ENCODE measurements at places on chromosomes 6 and 20. TPM values are rescaled to one million over a fixed set of nuclear protein-coding genes. Genes with fewer than 3 reads are reported as not detected.

DNA sequence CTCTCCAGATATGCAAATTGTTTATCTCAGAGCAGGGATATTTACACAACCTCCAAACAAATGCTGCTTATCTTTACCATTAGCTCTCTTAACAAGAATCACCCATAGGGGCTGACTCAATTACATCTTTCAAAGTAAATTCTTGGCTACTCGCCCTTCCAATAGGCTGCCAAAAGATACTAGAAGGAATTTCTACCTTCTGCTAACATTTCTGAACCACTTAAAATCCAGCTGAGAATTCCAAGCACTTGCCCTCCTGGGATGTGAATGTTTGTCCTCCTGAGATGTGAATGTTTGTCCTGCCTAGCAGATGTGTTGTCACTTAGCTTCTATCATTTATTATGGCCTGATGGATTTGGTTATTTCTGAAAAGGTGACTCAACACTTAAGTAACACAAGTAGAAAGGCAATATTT is 388.0 kb downstream of the GJA1 start:
- DNase-seq = no peak

- no peak for DNase-seq
Observed at GRCh38 chr20:48861444-48861843, 33.6 kb upstream of the PREX1 start.

GRCh38 chr6:12160326-12160725 is 129.8 kb upstream of the EDN1 start:
- DNase-seq = peak; percentile 38

STX11 gene
- total RNA-seq = 1.1 TPM

DEF6 gene
- total RNA-seq = 17.8 TPM

VSX1 gene
- not detected for total RNA-seq

- DNase-seq = peak; percentile 61
Observed at GRCh38 chr20:17888044-17888443, 80.5 kb downstream of the SNX5 start.

FUT9 gene
- total RNA-seq = not detected

DNA sequence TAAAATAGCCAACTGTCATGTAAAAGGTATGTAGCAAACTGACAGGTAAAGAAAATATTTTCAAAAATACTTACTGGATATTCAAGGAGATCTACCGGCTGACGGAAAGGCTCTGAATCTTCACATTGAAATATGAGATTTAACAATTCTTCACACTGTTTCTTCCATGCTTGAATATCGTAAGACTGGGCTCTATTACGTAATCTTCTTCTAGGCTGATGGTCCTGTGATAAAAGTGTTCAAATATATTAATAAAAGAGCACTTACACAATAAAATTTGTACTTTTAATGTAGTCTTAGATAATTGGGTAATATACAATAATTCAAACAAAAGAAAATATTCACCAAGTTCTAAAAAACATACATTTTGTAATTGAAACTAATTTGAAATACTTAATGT is 87.4 kb downstream of the IRAK1BP1 start:
- DNase-seq = no peak

- no peak for DNase-seq
Observed at GRCh38 chr20:56588996-56589395, 40.1 kb upstream of the TFAP2C start.

GCLC gene
- total RNA-seq = 108 TPM

OTOR gene
- not detected for total RNA-seq

DNA sequence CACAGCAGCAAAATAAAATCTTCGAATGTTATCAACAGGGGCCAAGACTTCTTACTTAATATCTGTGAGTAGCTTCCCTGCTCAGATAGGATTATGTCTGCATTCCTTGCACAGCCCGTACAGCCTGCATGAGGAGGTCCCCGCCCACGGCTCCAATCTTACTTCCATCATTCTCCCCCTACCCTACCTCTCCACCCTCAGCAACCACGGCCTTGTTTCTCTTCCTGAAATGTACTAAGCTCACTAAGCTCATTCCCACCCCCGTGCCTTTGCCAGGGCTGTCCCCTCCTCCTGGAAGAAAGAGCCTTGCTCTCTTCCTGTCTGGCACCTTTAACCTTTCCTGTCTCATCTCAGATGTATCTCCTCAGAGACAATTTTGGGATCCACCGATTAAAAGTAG is 120.4 kb downstream of the BCAS1 start:
- no peak for DNase-seq

GRCh38 chr6:166499350-166500163 is 86.9 kb downstream of the RAMACL start:
- DNase-seq = no peak

- no peak for DNase-seq
Observed at GRCh38 chr6:34025112-34025807, 120.6 kb downstream of the GRM4 start.

PPP1R16B gene
- total RNA-seq = not detected

CCM2L gene
- not detected for total RNA-seq

DNA sequence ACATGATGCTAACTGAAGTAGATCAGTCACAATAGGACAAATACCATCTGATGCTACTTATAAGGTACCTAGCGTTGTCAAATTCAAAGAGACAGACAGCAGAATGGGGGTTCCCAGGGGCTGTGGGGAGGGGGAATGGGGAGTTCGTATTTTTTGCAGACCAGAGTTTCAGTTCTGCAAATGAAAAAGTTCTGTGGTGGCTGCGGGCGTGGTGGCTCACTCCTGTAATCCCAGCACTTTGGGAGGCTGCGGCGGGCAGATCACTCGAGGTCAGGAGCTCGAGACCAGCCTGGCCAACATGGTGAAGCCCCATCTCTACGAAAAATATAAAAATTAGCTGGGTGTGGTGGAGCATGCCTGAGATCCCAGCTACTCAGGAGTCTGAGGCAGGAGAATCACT is 68.1 kb downstream of the SLC22A23 start:
- no peak for DNase-seq

BHLHE23 gene
- not detected for total RNA-seq

DNA sequence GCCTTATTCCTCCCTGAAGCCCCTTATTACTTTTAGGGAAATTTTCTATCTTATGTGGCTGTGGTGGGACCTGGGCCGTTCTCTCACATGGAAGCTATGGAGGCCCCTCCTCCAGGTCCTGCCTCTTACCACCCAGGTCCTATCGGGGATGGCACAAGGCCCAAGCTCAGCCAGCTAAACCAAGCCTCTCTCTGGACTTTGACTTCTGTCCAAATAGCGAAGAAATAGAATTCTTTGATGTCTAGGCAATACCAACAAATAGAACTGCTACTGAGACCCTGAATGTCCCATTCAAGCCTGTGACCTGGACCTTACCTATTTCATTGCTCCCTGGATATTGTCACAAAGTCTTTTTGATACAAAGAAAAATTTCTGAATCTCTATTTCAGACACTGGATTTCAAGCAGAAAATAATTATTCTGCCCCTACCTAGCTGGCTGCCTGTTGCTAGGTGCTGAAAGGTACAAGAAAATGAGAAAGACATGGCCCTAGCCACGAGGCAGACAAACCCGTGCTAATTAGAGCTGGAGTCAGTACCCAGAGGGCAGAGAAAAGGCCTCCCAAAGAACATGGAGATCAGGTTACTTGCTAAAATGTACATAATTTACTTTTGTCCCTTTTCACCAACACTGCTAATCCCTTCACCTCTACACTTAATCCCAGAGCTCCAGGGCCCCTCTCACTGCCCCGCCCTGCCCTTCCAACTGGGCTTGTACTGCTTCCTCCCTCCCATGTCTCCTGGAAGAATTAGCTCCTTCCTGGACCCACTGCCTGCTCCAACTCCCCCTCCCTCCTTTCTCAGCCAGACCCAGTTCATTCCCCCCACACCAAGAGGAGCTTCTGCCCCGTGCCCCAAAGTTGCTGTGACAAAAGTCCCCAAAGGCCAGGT is 15.5 kb upstream of the NNAT start:
- DNase-seq = no peak

DNA sequence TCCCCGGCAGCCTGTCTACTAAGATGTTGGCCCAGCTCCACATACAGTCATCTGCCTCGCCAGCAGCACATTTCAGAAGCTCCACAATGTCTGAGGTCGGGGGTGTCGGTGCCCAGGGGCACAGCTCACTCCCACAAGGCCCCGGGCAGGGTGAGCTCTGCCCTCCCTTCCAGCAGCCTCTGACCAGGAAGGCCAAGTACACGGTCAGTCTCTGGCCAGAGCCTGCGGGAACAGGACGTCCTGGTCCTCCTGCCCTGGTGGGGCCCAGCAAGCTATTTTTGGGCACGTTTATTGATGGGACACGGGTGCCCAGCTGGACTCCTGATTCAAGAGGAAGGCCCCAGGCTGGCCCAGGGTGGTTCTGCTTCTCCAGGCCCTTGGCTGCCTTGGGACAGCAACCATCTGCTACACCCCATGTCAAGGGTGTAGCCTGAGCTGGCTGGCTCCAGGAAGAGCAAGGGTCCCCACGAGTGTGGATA is 114.9 kb upstream of the PTPN1 start:
- peak; percentile 60 for DNase-seq

SLC26A8 gene
- not detected for total RNA-seq

DNA sequence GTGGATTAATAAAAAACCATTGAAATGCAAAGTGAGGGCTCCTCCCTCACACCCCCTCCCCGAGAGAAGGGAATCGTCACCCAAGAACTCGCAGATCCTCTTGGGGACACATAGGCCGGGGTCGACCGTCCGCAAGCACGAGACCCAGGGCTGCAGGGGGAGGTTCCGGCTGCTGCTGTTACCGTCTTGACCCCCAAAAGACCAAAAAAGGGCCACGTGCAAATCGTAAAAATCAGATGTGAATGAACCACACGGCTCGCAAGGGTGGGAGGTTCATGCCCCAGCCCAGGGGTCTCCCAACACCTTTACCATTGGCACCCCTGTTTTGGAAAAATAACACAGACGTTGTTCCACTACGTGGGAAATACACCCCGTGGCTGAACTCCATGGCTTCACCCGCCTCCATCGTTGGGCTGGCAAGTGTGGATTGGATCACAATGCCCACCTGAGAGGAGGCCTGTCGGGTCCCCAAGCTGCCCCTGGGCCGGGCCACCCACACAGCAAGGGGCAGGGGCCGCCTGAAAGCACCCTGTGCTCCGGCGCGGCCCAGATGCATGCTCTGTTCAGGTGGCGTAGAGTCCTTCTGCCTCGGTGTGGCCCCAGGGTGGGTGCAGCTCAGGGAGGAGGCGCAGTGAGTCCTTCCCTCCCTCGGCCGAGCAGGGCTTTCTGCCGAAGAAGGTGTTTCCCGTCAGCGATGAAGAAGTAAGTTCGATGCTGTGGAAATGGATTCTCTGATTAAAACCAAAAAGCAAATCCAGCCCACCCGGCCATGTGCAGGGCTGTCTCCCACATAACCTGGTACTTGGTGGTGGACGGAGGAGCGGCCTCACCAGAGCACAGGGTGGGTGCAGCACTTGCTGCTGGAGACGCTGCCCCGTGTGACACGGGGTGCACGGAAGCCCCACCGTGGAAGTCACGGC is 85.0 kb downstream of the YTHDF1 start:
- no peak for DNase-seq

CNR1 gene
- not detected for total RNA-seq

DNA sequence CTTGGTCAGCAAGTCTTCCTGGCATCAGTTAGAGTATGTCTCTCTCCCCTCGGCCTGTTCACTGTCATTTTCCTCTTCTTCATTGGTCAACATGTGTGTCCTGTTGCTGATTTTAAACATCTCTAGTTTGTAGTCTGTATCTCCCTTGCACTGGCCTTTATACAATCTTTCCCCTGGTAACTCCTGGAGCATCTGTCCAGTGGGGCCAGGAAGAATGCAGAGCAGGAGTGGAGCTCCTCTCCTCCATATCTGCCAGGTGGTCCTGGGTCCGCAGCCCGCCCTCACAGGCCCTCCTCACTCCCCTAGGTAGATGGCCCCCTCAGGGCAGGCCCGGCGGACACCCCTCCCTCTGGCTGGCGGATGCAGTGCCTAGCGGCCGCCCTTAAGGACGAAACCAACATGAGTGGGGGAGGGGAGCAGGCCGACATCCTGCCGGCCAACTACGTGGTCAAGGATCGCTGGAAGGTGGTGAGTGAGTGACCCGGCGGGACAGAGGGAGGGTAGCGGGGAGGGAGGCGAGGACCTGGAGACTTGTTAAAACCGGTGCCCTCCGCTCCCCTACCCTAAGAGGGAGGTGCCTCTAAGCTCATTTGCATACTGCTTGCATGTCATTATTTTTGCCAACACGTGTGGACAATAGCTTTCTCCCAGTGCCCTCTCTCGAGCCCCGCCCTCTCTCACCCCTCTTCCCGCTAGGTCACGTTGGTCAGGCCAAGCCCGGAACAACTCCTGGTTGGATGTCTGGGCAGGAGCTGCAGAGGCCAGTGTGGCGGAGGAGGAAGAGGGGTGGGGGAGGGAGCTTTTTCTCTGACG is 3.2 kb downstream of the TTBK1 start:
- no peak for DNase-seq

BANF2 gene
- total RNA-seq = not detected

GRCh38 chr6:75167325-75167724 is 38.5 kb downstream of the COL12A1 start:
- DNase-seq = no peak

SIM1 gene
- not detected for total RNA-seq

- DNase-seq = no peak
Observed at GRCh38 chr6:38479331-38479730, 160.4 kb downstream of the BTBD9 start.

GRCh38 chr6:163099621-163100171 is 314.8 kb upstream of the QKI start:
- DNase-seq = no peak

GRCh38 chr20:32872266-32872665 is 13.5 kb downstream of the EFCAB8 start:
- DNase-seq = no peak

KIAA0408 gene
- total RNA-seq = not detected

BFSP1 gene
- total RNA-seq = 3.5 TPM

DNA sequence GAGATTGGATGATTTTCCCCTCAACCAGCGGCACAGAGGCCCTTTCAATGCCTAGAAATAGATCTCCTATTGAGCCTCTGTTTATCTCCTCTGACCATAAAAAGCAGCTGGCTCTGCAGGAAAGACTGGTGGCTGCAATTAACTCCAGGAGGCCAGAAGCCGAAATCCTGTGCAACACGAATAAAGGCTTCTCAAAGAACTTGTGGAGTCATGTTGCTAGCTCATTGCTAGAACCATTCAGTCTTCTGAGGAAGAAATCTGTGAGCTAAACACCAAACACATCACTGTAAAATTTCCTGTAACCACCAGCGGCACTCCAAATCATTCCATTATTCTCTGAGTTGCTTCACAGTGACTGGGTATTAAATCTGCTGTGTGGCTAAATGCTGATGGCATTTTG is 49.1 kb upstream of the TPD52L1 start:
- DNase-seq = no peak

GRCh38 chr6:72622094-72622940 is 453 bp downstream of the KCNQ5 start:
- DNase-seq = peak; percentile 54

DNA sequence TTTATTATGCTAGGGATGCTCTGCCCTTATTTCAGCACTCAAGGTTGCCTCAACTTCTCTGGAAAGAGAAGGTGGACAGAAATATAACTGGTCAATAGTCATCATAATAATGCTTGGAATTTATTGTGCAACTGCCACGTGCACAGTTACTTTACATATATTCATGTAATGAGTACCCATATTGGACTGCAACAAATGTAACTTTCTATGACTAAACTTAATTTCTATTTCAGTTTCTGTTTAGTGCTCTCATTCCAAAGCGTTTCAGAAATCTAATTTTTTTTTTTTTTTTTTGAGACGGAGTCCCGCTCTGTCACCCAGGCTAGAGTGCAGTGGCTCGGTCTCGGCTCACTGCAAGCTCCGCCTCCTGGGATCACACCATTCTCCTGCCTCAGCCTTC is 28.3 kb upstream of the CD83 start:
- no peak for DNase-seq

- DNase-seq = peak; percentile 58
Observed at GRCh38 chr20:1301031-1301529, 27.9 kb downstream of the SDCBP2 start.

CDC5L gene
- total RNA-seq = 26.4 TPM

EPHA7 gene
- total RNA-seq = not detected

GRCh38 chr6:136113736-136114173 is 136.4 kb downstream of the MTFR2 start:
- peak; percentile 34 for DNase-seq

All from MCF 10A (cell line).